ELR (cell line): ENCODE measurements at places on chromosomes 5 and 9.

- DNase-seq: no peak
Measured at GRCh38 chr5:125530833-125531615, 784.6 kb upstream of the ZNF608 start.

DNA sequence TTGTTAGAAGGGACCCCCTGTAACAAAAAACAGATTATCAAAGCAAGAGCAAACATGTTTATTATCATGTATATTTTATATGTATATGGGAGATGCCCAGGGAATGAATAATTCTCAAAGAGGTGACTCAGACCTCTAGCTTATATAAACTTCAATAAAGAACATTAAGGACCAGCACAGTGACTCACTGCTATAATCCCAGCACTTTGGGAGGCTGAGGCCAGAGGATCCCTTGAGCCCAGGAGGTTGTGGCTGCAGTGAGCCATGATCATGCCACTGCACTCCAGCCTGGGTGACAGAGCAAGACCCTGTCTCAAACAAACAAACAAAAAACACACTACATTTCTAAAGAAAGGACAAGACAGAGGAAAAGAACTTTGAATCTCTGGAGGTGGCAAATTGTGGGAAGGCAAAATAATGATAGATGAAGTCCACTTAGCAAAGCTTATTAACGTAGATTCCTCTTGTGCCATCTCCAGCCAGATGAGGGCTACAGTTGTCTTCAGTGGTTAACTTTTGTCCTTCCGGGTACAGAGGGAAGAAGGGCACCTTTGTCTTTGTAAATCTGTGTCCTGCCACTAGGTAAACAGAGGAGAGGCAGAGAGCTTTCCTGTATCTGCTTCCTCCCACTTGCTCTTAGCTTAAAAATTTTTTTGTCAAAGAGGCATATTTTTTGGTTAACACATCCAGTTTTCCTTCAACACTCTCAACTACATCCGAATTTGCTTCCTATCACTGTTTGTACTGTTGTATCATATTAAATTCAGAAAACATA is 7.5 kb upstream of the RFK start:
- DNase-seq: peak; percentile 80

- DNase-seq: no peak
Measured at GRCh38 chr5:82290908-82291307, 12.8 kb upstream of the RPS23 start.

- no peak for DNase-seq
Measured at GRCh38 chr9:137509198-137509597, 41.0 kb downstream of the PNPLA7 start.

DNA sequence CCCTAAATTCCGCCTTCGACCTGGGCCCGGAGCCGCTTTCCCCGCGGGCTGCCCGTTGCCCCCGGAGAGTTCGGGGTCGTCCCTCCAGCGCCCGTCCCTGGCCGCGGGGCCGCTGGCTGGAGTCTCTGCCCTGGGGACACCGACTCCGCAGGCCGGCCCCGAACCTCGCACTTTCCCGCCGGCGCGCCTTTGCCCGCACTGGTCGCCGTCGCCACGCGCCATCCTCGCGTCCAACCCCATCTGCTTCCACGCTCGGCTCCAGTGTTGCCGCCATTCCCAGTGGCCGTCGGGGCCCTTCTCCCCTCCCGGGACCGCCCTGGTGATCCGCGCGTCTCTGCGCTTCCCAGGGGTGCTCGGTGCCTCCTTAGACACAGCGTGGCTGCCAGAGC is 11.0 kb downstream of the LHX3 start:
- no peak for DNase-seq

- DNase-seq: peak; percentile 99
Measured at GRCh38 chr9:129910628-129911567, 75.6 kb downstream of the USP20 start.

- no peak for DNase-seq
Measured at GRCh38 chr5:1810581-1811101, 9.4 kb downstream of the NDUFS6 start.

DNA sequence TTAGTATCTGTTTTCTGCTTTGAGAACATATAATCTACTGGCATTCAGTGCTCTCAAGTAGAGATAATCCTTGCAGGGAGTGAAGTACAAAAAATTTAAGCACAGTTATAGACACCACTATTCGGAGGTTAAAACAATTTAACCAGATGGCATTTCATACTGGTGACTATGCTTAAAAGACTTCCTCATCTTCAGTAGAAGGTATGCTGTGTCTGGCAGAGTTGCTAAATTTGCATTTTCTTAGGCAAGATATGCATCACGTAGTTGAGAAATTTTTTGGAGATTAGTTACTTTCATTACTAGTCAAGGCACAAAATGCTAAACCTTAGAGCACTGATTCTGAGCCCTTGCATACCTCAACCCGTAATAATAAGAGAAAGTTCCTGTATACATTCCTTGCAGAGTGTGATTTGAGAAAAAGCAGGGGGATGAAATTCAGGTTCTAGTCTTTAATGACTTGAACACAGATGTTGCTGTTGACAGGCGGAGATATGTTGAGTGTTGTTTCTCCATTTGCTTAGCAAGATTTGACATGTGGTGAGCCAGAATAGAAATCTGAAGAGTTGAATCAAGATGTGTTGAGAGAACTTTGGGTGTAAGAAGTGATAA is 70.8 kb upstream of the STARD4 start:
- peak; percentile 67 for DNase-seq

DNA sequence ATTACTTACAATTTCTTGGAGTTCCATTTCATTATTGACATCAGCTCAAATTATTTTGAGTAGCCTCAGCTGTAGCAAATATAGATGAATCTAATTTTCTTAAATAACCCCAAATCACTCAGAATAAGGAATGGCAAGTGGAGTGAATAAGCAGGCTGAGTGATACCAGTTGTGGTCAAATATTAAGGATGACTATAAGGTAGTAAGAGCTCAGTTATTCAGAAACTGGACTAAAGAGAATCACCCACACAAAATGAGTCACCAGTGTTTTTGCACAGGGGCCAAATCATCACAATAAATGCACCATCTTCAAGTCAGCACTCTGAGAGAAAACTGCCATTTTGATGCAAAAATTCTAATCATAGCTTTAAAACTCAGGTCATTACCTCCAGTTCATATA is 128.9 kb upstream of the TARS1 start:
- peak; percentile 98 for DNase-seq

DNA sequence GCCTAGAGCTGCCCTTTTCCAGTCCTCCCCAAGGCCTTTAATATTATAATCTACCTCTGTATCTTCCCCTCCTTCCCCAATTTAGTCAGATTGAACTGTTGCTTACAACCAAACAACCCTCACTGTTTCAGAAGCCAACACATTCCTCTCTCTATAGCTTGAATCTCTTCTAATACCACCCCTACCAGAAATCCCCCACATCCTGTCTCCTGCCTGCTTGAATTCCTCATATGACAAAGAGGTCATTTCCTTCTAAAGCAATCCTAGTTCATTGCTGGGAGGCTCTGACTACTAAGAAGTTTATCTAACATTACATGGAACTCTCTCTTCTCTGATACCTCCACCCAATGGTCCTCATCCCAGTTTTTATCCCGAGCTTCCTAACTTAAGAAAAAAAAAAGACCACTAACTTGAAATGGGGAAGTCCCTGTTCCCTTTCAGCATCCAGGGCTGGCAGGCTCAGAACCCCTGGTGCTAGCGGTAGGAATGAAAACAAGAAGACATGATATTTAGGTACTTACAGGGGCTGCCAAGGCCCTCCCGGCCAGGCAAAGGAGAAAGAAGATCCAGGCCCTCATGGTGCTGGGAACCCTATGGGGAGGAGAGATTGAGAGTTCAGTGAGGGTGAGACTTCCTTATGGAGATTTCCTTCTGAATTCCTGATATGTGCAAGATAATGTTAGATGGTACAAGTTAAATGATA is 11.0 kb downstream of the SPARC start:
- peak; percentile 85 for DNase-seq

GRCh38 chr9:115615000-115615401 is 497.0 kb upstream of the TNC start:
- DNase-seq: peak; percentile 64

DNA sequence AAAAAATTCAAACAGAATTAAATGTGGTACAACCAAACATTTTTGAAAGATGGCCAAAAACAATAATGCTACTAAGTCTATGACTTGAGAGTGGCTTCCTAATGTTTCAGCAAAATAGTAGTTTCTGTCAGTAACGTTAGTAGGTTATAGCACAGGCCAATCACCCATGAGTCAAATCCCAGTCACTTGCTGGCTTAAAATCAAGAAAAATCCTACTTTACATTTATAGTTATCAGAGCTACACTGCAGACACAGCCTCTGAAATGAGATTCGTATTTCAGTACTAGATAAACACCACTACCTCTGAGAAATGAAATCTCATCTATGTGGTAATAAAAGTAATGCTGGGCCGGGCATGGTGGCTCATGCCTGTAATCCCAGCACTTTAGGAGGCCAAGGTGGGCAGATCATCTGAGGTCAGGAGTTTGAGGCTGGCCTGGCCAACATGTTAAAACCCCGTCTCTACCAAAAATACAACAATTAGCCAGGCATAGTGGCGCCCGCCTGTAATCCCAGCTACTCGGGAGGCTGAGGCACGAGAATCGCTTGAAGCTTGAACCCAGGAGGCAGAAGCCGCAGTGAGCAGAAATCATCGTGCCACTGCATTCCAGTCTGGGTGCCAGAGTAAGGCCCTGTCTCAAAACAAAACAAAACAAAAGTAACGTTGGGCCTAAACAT is 6.1 kb downstream of the ZDHHC21 start:
- peak; percentile 83 for DNase-seq

GRCh38 chr5:67814569-67815311 is 400.8 kb upstream of the PIK3R1 start:
- DNase-seq: no peak

DNA sequence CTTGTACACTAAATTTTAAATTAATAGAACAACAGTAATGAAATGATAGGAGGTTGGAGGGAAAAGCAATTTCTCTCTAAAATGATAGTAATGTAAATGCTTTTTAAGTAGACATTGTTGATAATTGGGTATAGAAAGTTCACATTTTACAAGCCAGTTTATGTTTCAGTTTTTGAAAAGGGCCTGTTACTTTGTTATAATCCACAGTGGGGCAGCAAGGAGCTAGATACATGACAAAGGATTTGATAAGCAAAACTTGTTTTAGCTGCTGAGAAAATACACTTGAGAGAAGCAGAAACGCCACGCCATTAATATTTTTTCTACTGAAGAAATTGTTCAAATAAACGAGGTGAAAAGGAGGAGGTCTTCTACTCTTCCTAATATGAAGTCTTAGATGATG is 30.2 kb downstream of the SREK1 start:
- peak; percentile 42 for DNase-seq
